Stimulated activated CD4-positive, alpha-beta T cell treated with anti-CD3 and anti-CD28 coated beads, Interleukin-2, amount 100 ng/mL, for 48 hours (primary cell): ENCODE measurements at places on chromosomes 4 and X.

- DNase-seq, result peak; percentile 20
These were observed 103.7 kb downstream of the SORCS2 start for GRCh38 chr4:7295911-7296660.

- no peak for DNase-seq
These were observed 538.1 kb upstream of the HS3ST1 start for GRCh38 chr4:11966782-11967181.

DNA sequence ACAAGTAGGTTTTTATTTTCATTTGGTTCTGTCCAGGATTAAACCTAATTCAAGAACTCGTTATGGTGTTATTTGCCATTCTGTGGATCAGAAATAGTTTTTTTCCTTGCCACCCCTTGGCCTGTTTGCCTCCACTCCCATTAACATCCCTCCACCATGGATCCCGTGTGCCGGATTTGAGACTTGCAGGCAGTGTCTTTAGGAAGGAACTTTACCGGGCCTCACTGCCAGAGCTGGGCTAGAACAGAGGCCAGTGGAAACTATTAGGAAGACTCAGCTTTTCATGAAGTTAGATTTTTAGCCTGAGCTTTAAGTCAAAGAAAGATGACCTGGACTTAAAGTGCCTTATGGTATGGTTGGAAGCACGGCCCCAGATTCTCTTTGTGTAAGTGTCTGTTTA is 2.4 kb downstream of the KLHL2 start:
- no peak for DNase-seq

DNA sequence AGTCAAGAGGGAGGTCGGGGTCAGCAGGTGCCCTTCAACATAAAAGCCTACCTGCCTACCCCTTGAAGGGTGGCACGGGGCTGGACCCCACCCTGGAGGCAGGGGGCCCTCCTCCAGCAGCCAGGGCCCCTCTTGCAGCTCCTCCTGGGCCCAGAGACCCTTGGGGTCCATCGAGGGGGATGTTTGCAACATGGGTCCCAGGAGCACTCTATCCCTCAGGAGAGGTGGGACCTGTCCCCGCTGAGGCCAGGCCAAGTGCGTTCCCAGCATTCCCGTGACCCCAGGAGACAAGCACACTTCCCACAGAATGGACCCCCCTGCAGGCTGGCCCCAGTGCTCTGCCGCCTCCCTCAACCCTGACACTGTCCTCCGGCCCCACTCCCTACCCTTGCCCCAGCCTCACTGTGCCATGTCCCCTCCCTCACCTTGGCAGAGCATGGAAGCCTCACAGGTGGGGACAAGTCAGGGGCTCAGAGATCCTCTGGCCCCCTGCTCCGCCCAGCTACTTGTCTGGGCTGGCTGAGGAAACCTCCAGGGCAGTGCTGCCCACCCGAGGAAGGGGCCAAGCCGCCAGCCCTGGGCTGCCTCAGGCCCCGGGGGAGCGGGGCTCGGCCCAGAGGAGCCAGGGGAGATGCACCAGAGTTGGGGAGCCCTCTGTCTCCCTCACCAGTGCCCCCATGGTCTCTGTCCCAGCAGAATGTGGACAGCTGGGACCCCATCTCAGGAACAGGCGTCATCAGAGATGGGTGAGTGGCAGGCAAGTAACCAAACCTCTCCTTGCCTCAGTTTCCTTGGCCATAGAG is 2.2 kb downstream of the MXD4 start:
- DNase-seq, result no peak

GRCh38 chr4:168486912-168487281 is 6.6 kb upstream of the DDX60L start:
- DNase-seq, result no peak

DNA sequence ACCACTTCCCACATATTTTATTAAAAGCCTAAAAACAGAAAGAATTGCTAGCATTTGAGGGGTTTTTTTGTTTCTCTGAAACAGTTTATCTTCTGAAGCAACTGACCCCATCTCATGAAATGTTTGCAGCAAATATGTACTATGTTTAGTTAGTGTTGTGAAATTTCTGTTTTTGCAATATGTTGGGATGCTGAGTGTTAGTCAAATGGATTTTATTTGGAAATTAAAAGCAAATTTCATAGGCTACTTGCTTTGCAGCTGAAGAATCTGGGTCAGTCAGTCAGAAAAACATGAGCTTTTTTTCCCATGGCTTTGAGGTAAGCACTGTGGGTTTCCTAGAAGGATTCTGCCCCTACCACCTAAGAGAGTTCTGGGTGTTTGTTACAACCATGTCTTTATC is 184.9 kb upstream of the DKK2 start:
- no peak for DNase-seq

DNA sequence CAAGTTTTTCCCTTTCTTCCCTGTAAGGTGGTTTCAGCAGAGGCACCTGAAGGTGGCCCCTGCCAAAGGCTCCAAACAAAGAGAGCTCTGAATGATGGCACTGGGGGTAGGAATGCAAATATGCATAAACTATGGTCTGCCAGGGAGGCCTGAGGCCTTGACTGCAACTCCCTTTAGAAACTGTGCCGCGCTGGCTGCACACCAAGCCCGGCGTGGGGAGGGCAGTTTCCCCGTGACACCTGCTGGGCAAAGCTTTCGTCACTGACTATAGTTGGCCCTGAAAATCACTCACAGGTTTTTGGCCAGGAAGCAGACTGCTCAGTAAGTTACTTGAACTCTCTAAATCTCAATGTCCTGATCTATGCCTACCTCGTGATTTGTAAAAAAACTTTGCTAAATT is 97.8 kb upstream of the ATOH1 start:
- DNase-seq, result no peak

DNA sequence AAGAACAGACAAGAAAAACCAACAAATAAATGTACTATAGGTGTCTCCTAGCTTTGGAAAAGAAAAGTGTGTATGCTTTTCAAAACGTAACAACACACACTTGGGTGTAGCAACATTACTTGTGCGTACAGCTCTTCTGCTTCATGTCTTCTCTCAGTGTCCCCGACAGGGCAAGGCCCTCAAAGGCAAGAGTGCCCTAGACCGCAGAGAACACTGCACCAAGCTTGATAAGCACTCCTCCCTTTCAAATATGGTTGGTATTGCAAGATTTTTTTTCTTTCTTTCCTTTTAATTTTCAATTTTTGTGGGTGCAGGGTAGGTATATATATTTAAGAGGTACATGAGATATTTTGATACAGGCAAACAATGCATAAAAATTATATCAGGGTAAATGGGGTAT is 106.8 kb downstream of the EIF4E start:
- no peak for DNase-seq
